Neural crest cell (in vitro differentiated cells): ENCODE measurements at places on chromosomes 3 and 15.

GRCh38 chr3:134232151-134232550 lies 18.5 kb downstream of the RYK start:
- DNase-seq: no peak

- DNase-seq: no peak
These were observed 64.5 kb downstream of the NPTN start for GRCh38 chr15:73568564-73569280.

DNA sequence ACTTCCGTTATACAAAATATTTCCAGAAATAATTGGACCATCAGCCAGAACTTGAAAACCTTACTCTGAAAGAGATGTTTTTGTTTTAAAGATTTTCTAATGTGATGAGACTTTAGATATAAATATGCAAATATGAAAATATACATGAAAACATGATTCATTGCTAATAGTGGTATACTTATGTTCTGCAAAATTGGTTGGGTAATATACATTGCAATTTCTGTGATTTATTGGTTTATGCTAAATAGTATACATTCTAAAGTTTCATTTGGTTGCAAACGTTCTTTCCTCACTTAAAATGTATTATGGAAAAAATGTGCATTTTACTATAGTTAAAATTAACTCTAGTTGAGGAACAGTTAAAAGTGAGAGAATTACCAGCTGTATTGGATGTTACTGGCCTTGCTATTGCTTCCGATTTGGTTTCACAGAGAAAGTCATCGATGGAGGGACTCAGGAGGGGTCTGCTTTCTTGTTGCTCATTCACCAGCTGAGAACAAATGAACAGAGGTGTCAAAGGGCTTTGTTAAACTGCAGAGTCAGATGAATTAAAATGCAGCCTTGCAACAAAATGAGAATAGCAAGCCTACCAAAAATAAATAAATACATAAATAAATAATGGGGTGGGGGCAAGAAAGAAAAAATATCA lies 149.3 kb downstream of the PEX5L start:
- DNase-seq: no peak

GRCh38 chr3:41194701-41195100 lies 4.6 kb upstream of the CTNNB1 start:
- no peak for DNase-seq

DNA sequence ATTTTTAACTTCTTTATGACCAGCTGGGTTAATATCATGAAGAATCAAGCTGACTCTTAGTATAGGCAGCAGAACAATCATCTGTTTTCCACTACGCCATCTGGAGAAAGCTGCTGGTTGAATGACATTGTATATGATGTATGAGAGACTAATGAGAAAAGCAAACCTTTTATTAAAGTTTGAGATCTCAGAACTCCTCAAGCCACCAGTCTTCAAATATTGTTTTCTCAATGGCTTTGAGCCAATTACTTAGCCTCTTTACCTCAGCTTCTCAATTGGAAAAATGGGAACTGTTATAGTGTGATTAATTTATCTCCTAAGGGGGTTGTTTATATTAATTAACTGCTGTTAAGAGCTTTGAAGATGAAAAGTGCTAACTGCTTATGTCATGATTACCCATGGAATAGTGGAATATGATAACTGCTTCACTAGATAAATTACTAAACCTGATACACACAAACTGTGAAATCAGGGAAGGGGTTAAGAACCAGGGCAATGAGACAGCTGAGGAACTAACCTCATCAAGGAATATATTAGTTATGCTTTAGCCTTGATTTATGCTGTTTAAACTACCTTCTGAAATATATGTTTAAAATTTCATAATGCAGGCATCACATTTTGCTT lies 330.1 kb downstream of the SOX2 start:
- no peak for DNase-seq

DNA sequence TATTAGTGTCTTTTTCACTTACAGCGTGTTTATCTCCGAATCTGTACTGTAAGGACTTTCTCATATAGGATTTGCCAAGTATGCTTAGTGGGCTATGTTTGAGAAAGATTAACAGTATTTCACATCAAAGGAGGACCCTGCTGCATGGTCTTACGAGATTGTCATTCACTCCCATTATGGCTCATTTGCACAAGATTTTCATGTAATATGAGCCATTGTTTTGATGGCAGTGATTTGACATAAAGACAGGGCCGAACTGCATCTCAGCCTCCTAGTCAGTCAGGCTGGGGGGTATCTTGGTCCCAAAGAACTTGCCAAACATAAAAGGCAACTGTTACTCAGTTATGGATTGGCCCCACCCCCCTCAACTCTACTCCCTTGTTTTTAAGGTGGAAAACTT lies 205.9 kb downstream of the ZIC1 start:
- DNase-seq: no peak

- DNase-seq: no peak
These were observed 31.7 kb downstream of the NR2F2 start for GRCh38 chr15:96362011-96362754.

GRCh38 chr15:62940755-62941361 lies 101.7 kb upstream of the TPM1 start:
- no peak for DNase-seq

DNA sequence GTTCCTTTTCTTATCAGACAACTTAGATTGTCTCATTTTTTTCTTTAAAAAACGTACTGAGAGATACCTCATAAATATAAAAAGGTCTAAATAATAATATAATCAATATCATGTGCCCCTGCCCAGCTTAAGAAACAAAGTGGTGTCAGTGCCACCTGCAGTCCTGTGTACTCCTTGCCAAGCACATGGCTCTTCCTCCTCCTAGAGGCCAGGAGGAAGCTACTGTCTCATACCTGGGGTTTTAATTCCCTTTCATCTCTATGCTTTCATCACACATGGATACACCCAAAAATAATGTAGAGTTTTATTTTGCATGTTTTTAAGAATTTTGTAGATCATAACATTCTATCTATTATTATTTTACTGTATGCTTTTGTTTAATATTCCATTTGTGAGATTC lies 98.6 kb upstream of the C15orf61 start:
- no peak for DNase-seq

- DNase-seq: no peak
These were observed 28.5 kb downstream of the MCTP2 start for GRCh38 chr15:94259863-94260262.

- peak; percentile 55 for DNase-seq
These were observed at the start of gene CACNA2D2 for GRCh38 chr3:50503504-50504342. CACNA2D2 (minus strand) TSS chr3:50503634; CDS start chr3:50503423, 211 bp downstream.
